Hematopoietic multipotent progenitor cell treated with erythropoietin and hydrocortisone succinate and interleukin-3 and kit ligand, for 4 days (in vitro differentiated cells): ENCODE measurements at places on chromosomes 7 and 10.

- no peak for DNase-seq
Measured at GRCh38 chr7:105880571-105881330, 4.4 kb upstream of the ATXN7L1 start.

DNA sequence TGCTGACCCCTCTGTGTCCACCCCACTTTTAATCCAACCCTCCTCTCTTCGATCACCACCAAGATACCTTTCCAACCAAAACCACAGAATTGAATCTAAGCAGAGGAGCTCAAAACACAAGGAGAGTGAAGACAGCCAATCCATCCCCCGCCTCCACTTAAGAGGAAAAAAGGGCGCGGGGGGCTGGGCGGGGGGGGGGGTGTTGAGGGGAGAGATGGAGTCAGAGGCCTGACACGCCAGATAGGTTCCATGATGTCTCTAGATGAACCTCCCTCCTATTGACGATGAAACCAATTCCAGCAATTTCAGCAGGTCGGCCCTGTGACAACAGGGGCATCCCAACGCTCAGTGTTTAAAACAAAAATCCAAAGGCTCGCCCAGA, 1.3 kb downstream of the SORBS1 start:
- no peak for DNase-seq

DNA sequence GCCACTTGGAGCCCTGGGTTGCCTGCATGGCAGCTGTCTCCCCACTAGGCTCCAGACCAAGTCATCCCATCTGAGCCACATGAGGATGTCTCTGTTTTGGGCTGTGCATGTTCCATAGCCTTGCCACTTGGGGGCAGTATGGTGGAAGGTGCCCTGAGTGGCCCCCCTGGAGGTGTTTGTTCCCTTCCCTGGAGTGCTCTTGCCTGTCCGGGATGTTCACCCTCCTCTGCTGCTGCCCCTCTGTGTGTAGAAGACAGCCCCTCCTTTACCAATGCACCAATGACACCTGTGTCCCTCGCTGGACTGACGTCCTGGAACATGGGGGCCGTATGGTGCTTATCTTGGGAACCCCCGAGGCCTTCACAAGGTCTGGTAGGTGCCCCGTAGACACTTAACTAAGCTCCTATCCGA, 100.2 kb downstream of the ACTR3B start:
- peak; percentile 63 for DNase-seq

- DNase-seq = no peak
Measured at GRCh38 chr7:1698201-1698600, 28.1 kb downstream of the ELFN1 start.

GRCh38 chr10:48353246-48353645, 46.8 kb downstream of the MAPK8 start:
- no peak for DNase-seq

DNA sequence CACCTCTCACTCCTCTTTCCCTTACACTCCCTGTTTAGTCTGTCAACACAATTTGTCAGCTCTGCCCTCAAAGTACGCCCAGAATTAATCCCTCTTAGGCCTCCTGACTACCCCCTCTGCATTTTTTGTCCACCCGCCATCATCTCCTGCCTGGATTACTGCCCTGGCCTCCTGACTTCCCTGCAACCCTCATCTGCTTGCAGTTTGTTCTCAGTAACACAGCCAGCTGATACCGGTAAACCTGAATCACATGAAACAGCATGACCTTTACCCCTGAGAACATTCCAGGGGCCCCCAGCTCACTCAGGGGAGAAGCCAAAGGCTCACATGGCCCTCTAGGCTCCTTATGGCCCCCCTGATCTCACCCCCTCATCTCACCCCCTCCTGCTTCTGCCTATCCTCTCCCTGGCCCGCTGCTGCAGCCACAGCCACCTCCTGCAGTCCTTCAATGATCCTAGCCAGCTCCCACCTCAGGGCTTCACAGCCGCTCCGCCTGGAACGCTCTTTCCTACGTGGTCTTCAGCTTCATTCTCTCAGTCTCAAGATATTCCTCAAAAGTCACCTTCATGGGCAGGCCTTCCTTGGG, 8.9 kb downstream of the C10orf53 start:
- no peak for DNase-seq

GRCh38 chr10:121919666-121920065, 8.2 kb downstream of the ATE1 start:
- no peak for DNase-seq

DNA sequence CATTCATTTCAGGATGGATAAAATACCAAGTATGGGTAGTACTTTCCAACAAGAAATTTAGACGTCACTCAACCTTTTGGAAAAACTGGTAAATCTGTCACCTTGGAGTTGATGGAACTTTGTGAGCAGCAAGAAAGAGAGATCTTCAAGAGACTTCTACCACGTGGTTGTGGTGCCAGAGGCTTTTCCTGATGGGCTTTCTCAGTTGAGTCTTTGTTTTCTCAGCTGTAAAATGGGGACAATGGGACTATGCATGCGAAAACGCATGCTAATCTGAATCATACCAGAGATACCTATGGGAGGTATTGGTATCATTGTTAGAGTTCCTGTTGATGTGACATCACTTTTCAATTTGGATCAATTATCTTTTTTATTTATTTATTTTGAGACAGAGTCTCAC, 59.4 kb downstream of the THNSL1 start:
- no peak for DNase-seq

GRCh38 chr7:151152643-151153513, 14.6 kb downstream of the GBX1 start:
- peak; percentile 20 for DNase-seq

DNA sequence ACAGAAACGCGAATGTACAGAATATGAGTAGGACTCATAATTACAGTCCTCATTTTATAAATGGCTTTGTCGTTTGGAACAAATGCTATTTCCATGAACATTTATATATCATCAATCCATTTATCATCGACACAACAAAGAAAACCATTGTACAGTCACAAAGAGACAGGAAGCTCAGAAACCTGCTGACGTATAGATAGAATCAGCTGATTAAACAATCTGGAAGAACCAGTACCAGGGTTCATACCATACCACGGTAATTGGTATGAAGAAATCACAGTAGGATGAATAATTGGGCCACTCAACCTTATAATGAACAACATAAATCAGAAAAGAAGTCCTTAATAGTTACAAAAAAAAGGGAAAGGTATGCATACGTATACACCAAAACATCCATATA, 295.0 kb downstream of the PARD3 start:
- DNase-seq = no peak
